ENCODE measurements at places on chromosomes 6 and 20.

DNA sequence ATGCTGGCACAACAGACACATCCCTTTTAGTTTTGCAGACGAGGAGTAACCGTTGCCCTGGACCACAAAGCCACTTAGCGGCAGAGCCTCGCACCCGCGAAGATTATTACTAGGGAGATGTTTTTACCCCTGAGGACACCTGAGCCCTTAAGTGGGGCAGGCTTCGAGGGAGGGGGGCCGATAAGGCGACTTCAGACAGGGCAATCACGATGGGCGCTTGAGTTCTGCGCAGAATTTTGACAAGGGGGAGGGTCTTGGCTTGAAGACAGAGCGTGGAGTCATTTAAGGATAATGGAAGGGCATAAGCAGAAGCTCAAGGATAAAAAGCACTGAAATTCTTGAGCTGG, 650 bp upstream of the TTK start:
- peak; percentile 29 for DNase-seq

GRCh38 chr20:40673442-40673841, 15.6 kb downstream of the MAFB start:
- DNase-seq: no peak

GRCh38 chr20:5933802-5934436, 16.4 kb downstream of the TRMT6 start:
- DNase-seq: peak; percentile 55

DNA sequence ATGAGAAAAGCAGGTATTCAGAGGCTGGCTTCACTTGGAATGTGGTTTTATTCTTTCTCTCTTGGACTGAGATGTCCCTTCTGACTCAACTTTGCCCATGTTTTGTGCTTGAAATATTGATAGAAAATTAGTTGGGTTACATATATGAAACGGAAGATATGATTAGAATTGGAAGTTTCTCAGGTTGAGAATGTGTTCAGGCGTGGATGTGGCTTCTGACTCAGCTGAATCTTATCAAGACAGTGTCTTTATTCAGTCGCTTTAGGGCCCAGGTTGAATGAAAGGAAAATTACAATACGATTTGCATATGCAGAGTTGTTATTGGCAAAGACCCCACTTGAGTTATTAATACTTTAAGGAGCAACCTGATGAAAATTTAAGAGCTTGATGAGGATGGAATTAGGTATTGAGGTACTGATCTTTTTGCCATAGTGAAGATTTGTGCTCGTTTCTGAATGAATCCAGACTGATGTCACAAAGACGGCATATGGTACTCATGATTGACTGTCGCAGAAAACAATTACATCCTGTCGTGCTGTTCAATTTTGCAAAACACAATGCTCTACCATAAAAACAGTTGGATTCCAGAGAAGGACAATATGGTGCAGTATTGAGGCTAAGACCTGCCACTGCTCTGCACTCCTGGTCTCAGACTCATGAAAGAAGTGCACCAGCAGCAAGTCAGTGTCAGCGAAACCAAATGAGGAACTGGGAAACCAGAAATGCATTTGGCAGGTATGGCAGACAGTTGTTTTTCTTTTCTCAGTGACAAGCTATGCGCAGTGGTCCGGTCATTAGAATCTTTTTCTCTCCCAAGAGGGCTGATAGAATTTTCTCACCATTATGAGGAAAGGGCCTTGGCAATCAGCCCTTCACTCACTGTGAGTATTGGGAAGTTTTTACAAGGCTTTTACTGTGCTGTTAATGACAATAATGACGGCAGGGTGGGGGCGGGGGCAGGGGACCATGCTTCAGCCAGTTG, 158.3 kb downstream of the DOK5 start:
- DNase-seq: peak; percentile 73

- no peak for DNase-seq
Measured at GRCh38 chr20:50395251-50395729, 114.9 kb upstream of the PTPN1 start.

GRCh38 chr6:89443658-89444057, 10.7 kb downstream of the ANKRD6 start:
- DNase-seq: no peak

DNA sequence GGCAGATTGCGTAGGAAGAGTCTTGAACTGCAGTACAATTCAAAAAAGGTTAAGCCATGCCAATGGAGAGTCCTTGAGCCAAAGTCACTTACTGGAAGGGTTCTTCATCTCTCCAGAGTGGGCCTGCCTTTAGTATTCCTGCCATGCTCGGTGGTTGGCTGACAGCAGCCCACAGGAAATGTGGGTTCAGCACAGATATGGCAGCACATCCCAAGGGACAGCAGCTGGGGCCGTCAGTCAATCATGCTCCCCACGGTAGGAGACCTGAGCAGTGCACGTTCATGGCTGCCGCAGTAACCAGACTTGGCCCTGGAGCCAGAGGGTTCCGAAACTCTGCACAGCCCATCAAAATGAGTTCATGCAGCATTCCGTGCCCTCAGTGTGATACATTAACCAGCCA, 63.6 kb upstream of the SIRPA start:
- DNase-seq: no peak

GRCh38 chr6:85997206-85997605, 354.5 kb upstream of the SYNCRIP start:
- DNase-seq: no peak

- DNase-seq: no peak
Measured at GRCh38 chr6:168577496-168577895, 136.5 kb downstream of the SMOC2 start.

- DNase-seq: no peak
Measured at GRCh38 chr20:16666272-16666671, 63.6 kb upstream of the SNRPB2 start.

GRCh38 chr6:140460267-140460666, 1085.8 kb upstream of the CITED2 start:
- no peak for DNase-seq

DNA sequence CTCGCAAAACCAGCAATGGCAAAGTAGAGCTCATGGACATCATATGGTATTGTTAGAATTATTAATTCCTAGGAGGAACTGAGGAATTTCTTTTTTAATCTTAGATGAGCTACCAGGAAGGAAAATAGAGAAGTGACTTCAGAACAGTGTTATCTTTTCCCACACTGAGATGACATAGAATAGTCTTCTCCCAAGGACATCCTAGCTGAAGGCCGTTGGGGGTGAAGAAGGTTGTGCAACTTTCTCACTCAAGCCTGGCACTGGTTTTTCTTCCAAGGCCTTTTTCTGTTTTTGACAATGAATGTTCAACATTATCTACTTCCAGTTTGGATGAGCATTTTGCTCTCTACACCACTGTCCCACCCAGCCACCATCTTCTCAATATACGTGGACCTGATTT, 35.8 kb upstream of the MAS1 start:
- no peak for DNase-seq

- no peak for DNase-seq
Measured at GRCh38 chr20:59939879-59940128, 301 bp downstream of the PPP1R3D start.

GRCh38 chr6:36378936-36379335, 8.5 kb downstream of the ETV7 start:
- DNase-seq: no peak

GRCh38 chr6:36130667-36131510, 576 bp downstream of the MAPK13 start:
- no peak for DNase-seq

GRCh38 chr6:133309579-133309978, 68.4 kb downstream of the EYA4 start:
- no peak for DNase-seq

GRCh38 chr6:38021029-38021428, 201.5 kb downstream of the ZFAND3 start:
- no peak for DNase-seq

GRCh38 chr6:20564269-20564668, 30.0 kb downstream of the CDKAL1 start:
- DNase-seq: peak; percentile 82

DNA sequence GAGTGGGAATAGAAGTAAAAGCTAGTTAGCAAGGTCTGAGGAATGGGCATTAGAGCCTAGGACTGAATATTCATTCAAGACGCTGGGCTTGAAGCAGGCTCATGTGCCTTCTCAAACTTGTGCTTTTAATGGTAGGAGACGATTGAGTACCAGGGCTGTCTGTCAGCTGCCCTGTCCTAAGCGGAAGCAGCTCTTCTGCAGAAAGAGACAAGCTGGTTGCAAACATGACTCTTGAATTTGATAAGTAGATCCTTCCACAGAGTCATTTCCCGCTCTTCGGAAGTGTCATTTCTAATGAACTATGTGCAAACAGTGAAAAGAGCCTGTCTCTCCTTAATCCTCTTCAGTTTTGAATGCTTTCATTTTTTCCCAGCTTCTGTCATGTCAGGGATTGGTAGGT, 176.4 kb downstream of the TFAP2B start:
- DNase-seq: no peak

- DNase-seq: peak; percentile 2
Measured at GRCh38 chr20:33391722-33392415, 9.4 kb downstream of the CDK5RAP1 start.

DNA sequence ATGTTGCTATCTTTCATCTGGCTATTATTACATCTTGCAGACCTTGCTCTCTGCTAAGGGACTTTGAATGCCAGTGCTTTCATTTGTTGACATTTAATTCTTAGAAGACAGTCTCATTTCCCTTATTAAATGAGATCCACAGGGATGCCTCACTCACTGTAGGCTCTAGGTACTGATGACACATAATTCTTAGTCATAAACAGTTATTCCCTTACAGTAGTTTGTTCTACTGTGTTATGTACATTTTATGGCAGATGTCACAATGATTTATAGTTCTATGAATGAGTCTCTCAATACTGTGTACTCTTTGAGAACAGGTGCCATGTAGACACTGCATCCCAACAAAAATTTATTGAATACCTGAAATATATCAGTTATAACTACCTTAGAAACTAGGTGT, 70.3 kb downstream of the FAM83B start:
- no peak for DNase-seq

DNA sequence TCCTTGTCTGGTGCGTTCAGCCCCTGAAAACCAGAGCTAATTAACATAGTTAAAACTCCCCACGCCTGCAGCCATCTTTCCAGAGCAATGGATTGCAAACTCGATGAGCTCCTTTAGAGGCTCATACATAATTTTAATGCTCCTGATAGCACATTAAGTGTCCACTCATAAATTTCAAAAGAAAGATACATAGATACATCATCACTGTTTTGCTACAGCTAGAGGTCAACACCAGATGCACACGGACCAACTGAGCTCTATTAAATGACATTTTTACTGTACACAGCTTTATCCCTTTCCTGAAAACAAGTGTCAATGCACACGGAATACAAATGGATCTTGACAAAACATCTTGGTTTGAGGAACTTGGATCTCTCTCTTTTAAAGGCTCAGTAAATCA, 91.3 kb upstream of the HDAC2 start:
- peak; percentile 74 for DNase-seq

DNA sequence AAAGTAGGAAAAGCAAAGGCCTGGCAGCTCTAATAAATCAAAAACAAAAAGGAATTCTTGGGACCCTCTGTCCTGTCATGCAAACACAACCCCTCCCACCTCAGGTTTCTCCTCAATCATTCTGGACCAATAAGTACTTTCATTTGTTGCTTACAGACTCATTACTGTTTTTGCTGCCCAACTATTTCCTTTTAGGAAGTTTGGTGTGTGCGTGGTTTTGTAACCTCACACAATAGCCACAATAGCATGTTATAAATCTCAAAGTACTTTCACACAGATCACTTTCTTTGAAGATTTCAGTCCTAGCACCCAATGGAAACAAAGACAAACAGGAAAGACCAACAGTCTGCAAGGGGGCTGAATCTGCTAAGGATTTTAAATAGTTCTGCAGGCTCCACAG, 4.5 kb downstream of the MRPL14 start:
- DNase-seq: peak; percentile 74

- DNase-seq: no peak
Measured at GRCh38 chr6:157763129-157763903, 59.7 kb upstream of the SNX9 start.

DNA sequence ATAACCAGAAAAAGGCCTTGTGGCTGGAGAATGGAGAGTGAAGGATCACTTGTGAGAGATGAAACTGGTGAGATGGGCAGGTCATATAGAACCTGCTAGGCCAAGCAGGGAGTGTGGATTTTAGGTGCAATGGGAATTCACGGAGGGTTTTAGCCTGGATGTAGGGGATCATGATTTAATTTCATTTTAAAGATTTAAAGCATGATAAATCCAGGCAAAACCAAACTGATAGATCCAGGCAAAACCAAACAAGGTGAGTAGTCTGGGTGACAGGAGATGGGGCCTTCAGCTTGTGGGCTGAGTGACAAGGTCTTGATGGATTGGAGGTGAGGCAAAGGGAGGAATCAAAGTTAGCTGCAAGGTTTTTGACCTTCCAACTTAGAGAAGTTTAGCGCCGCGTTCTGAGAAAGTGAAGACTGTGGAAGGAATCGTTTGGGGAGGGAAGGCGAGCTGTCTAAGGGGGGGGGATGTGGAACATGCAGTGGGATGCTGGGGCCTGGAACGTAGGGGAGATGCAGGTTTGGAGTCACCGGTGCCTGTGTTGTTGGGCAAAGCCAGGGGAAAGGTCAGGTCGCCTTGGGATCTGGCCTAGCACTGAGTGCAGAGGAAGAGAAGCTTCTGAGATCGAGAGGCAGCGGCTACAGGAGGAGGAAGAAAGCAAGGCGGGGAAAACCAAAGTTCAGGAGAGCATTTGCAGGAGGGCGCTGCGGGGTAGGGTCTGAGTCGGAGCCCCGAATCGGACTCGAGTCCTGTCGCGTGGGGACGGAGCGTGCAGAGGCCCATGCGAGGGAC, 1.3 kb upstream of the PLCG1 start:
- DNase-seq: no peak

DNA sequence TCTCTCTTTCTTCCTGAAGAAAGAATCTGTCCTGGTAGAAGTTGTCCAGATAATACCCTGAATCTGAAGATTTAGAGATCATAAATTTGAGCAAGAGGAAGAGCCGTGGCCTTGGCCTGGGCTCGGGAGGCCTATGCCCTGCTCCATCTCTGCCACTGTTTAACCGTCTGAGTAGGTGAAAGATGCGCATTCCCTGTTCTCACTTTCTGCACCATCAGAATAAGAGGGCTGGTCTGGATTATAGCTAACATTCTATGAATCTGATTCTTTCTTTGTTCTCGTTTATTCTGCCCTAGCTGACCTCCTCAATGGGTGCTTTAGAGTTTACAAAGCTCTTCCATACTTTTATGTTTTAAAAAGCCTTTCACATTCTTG, 51.3 kb downstream of the ELOVL4 start:
- no peak for DNase-seq

DNA sequence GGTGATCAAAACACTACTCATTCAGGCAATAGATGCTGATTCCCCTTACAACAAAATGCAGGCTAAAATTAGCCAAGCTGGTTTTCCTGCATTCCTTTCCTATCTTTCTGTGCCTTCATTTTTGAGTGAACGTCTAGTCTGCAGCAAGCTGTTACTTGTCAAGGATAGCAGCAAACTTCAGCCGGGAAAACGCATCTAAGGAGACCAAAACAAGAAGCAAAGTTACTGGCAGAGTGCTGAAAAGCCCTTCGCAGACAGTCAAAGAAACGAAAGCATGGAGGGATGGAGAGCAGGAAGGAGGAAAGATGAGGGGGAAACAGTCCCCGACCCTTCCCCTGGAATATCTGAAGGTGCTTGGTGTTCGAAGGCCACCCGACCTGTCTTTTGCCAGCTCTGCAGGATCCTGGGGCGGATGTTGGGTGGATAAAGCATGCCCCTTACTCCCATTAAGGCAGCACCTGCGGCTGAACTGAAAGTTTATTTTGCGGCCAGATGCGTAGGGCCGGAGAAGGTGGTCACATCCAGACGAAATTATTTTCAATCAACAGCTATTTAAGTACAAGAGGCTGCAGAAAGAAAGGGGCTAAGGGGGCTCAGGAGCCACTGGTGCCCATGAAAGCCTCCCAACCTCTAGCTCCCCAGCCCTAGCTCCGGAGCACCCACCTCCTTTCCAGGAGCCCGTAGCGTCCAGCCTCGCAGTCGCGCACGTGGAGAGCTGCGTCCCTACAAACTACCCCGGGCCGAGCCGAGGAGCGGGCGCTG, 538 bp downstream of the FERMT1 start:
- no peak for DNase-seq
